Dermis blood vessel endothelial cell (primary cell): ENCODE measurements at places on chromosomes 2 and 18.

GRCh38 chr2:241007111-241007510 lies 8.7 kb downstream of the SNED1 start:
- DNase-seq: no peak

DNA sequence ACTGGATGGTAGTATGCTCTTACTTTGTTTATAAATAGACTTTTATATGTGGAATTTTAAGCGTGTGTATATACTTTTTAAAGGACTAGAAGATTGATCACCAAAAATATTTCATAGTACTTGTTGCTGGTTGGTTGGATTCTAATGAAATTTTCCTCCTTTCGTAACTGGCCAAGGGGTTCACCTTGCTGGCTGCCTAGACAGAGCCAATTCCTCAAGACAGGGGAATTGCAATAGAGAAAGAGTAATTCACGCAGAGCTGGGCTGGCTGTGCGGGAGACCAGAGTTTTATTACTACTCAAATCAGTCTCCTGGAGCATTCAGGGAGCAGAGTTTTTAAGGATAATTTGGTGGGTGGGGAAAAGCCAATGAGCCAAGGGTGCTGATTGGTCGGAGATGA lies 70.7 kb downstream of the SNORC start:
- no peak for DNase-seq

GRCh38 chr18:59874166-59874565 lies 25.6 kb upstream of the PMAIP1 start:
- peak; percentile 81 for DNase-seq

- no peak for DNase-seq
Measured at GRCh38 chr2:147214914-147215313, 629.9 kb upstream of the ACVR2A start.

DNA sequence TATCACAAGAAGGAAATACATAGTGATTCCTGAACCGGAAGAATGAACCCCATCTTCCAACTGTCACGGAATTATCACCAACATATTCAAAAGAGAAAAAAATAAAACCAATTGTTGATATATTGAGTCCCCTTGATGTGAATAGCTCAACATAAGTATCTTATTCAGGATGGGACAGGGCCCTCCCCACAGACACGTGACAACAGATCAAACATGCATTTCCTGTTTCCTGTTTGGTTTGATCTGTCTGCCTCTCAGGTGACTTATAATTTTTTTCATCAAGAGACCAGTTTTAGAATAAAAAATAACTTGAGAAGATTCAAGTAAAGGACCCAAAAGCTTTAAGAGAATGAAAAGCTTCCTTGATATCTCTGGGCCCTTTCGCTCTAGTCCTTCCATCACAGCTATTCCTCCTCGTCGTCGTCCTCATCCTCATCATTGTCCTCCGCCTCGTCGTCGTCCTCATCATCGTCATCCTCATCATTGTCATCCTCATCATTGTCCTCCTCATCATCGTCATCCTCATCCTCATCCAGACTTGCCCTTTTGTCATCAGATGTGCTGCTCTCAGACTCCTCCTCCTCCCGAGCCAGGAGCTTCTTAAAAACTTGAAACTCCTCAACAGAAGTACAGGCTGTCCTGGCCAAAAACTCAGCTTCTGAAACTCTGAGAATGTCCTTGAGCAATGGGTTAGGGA lies 6.3 kb downstream of the MTERF4 start:
- no peak for DNase-seq

DNA sequence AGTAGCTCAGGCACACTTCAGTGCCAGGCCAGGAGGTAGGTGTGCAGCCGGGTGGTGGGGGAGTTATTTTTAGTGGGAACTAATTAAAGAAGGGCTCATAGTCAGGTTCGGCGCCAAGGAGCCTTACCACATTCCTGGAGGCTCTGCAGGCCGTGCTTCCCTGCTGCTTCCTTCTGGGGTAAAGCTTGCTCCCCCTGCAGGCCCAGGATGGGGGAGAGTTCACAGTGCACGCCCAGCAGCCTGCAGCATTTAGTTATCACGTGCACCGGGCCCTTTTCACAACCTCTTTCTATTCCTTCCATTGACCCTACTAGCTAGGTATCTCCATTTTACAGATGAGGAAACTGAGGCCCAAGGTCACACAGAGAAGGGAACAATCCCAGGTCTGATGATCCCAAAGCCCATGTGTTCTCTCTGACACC lies 2.5 kb downstream of the KCNF1 start:
- DNase-seq: no peak

GRCh38 chr2:15142069-15142689 lies 419.0 kb downstream of the NBAS start:
- DNase-seq: peak; percentile 23

DNA sequence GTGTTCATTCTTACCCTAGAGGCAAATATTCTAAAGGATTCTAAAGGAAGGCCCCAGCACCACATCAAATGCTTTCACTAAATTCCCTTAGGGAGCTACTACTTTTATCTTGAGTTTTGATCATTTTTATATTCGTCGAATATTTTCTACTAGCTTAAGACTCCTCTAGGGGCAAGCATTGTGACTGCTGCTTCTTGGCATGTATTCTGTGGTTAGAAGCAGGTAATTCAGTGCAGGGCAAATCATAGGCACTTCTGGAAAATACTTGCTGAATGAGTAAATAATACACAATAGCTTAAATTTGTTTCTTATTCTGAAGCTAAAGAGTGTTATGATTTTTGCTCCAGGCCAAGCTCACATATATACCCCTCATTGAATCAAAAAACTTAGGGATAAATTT lies 136.4 kb downstream of the LRP2 start:
- no peak for DNase-seq

DNA sequence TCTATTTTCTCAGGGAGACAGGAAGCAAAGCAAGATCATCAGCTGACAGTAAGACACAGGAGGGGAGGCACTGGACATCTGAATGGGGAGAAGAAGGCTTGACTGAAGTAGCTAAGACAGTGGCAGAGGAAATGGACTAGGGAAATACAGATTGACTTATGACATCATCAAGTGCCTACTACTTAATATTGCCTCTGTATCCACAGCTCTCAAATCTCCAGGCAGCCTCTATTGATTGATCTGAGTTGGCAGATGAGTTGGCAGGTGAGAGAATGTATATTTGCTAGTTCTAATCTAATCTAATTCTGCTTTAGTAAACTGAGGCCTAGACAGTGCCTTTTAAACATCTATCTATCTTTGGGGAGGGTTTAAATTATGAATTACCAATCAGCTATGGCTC lies 242.1 kb downstream of the SLC8A1 start:
- no peak for DNase-seq

GRCh38 chr2:192604295-192604694 lies 409.6 kb upstream of the TMEFF2 start:
- no peak for DNase-seq

- DNase-seq: no peak
Measured at GRCh38 chr2:119490653-119491195, 33.6 kb downstream of the SCTR start.

- DNase-seq: no peak
Measured at GRCh38 chr18:67995769-67996168, 479.2 kb upstream of the DSEL start.

GRCh38 chr2:197158591-197159550 lies 151.7 kb downstream of the ANKRD44 start:
- peak; percentile 25 for DNase-seq

GRCh38 chr2:219663116-219663762 lies 35.8 kb downstream of the SLC4A3 start:
- DNase-seq: no peak

- DNase-seq: no peak
Measured at GRCh38 chr2:132538331-132538855, 121.8 kb downstream of the GPR39 start.

DNA sequence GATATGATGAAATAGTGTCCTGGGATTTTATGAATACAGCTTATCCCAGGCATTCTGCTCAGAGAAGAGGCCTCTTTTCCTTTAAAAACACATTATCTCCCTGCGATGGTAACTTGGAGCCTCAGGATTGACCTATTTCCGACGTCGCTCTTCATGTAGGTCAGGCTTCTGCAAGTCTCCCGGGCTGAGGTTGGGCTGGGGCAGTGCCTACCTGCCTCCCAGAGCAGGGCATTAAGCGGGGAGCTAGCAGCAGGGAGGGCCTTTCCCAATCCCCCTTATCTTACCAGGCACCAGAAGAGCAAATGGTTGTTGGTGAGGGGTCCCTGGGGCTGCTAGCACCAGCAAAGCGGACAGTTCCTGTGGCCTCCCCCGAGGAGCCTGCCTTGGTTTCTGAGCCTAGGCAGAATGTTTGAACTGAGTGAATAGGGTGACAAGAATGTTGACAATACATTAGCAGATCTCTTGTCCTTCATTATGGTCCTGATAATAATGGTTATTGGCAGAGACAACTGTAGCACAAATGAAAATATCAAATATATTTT lies 60.2 kb downstream of the TRPM8 start:
- DNase-seq: no peak

DNA sequence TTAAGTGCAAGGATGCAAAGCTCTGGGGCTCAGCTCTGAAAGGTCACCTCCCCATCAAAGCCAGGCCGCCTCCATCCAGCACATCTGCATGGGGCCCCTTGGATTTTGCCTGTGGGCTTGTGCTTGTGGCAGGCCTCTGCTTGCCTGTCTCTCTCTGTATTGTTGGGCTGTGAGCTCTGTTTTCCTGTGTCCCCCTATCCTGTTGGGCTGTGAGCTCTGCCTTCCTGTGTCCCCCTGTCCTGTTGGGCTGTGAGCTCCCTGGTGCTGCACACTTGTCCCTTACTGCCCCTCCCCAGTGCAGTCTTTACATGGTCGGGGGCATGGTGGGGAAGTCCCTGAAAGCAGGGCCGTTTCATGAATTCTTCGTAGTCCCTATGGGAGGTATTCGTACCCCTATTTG lies 49.2 kb upstream of the PDIA6 start:
- no peak for DNase-seq

DNA sequence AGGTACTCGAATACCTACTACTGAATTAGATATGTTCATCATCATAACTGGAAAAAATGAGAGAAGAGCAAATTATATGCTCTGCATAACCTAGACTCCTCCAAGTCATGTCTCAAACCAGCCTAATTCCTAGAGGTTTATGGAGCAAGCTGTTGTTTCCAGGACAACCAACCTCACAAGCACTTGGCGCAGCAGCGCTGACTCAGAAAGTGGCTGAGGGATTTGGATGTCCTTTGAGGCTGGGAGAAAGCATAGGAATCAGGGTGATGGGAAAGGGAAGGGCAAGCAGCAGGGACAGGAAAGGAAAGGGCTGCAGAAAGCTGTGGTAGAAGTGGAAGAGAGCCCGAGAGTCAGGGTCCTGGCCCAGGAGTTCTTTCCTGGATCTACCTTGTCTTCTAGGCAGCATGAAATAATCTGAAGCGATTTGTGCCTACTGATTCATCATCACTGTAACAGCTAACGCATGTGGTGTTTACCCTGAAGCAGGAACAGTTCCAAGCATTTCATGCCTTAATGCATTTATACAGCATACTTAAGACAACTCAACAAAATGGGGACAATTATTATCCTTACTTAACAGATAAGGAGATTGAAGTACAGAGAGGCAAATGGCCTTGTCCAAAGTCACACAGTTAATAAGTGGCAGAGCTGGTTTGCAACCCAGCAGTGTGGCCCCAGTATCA lies 3.7 kb downstream of the PLEK start:
- DNase-seq: no peak

DNA sequence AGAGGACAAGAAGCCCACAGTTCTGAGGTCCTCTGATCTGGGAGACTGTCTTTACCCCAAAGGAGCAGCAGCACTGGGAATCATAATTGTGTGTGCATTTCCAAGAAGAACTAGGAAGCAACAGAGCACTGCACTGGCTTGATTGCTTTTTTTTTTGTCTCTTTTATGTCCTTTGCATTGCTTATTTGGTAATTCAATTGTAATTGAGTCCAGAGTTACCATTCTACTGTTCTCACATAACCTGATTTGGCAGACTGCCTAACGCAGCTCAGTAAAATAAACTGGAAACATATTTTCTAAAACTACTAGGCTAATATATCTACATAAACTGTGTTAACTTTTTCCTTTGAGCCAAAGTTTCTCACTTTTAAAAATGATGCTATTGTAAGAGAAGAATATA lies 190.3 kb upstream of the SLC8A1 start:
- DNase-seq: no peak

DNA sequence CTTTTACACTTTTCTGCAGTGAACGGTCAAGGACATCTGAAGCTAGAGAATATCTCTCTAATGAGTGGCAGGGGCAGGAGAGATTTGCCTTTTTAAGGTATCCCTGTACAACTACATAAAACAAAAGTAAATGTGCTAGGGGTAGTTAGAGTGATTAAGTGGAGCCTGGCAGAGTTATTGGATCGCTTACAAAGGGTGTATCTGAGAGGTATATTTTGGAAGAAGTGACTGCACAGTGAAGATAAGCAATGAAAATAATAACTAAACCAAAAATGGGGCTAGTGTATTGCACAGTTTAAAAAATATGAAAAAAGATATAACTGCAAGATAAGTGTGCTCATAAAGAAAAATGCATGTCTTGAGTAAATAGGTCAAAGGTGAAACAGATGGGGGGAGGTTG lies 193.5 kb upstream of the EPC2 start:
- no peak for DNase-seq

DNA sequence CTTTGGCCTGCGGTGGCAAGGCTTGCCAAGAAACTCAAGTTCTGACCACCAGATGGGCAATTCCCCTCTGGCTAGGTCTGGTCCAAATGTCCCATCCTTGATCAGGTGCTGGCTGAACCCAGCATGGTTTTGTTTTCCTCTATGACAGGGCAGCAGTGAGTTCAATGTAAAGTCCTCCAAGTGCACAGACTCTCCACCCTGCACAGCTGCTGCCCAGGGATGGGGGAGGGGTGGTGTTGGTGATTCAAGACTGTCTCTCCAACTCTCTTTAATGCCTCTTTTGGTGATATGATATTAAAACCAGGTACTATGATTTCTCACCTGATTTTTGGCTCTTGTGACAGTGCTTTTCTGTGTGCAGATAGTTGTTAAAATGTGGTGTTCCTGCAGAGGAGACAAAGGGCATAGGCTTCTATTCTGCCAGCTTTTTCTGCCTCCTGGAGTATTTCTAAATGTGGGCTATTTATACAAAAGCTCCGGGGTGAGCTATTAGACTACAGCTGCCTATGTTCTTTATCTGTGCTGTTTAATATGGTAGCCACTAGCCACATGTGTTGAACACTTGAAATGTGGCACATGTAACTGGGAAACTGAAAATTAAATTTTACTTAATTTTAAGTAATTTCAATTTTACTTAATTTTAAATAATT lies 64.0 kb upstream of the STK39 start:
- no peak for DNase-seq

DNA sequence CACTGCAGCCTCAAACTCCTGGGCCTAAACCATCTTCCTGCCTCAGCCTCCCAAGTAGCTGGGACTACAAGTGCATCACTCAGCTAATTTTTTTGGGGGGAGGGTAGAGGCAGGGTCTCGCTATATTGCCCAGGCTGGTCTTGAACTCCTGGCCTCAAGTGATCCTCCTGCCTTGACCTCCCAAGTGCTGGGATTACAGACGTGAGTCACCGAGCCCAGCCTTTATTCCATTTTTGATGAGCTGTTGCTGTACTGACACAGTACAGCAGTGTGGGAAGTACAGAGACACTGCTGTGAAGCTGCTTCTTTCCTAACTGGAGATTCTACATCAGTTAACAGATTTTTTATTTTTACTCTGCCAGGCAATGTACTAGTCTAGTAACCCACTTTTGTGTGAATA lies 18.8 kb downstream of the PTRHD1 start:
- DNase-seq: no peak
